ENCODE measurements at places on chromosomes 1 and 21.
A peak's percentile ranks its signal among the peaks of the same experiment; 100 is the strongest.

DNA sequence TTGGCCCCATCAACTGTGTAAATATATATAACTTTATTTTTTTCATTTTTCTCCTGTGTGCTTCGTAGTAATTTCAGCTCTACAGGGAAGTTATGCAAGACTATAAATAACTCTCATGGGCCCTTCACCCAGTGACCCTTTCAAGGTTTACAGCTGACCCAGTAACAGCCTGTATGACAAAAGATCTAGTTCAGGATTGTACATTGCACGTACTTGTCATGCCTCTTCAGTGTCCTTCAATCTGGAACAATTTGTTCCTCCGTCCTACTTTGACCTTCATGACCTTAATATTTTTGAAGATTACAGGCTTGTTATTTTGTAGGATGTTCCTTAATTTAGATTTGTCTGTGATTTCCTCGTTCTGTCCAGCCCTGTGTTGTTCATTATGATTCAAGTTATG is 40.5 kb downstream of the BRINP2 start:
- peak; percentile 40 for DNase-seq

GRCh38 chr1:14812189-14812588 is 213.7 kb downstream of the KAZN start:
- DNase-seq: no peak

DNA sequence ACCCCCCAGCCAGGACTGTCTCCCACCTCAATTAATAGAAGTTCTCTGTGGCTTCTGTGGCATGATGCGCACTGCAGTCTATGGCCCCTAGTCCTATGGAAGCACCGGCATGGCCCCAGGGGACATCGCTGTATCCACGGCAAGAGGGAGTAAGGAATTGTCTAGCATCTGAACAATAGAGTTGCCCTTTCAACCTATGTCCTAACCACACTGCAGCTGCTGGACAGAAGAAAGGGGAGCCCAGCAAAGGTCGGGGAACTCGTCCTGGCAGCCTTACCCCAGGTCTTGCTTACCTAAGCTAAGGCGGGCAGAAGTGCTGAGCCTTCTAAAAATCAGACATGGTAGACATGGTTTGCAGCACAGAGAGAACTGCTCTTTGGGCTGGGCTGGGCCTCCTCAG is 103.3 kb upstream of the EDN2 start:
- DNase-seq: no peak

GRCh38 chr1:84743896-84744295 is 53.6 kb upstream of the SSX2IP start:
- no peak for DNase-seq

- DNase-seq: peak; percentile 76
Measured at GRCh38 chr21:27505516-27505915, 538.6 kb upstream of the ADAMTS5 start.

- no peak for DNase-seq
Measured at GRCh38 chr1:69404486-69404885, 163.2 kb upstream of the LRRC7 start.

GRCh38 chr1:26602378-26602959 is 72.9 kb downstream of the RPS6KA1 start:
- DNase-seq: peak; percentile 48

GRCh38 chr1:223774134-223774814 is 61.9 kb downstream of the CAPN2 start:
- no peak for DNase-seq

- peak; percentile 31 for DNase-seq
Measured at GRCh38 chr1:119968068-119968492, 71.8 kb upstream of the ADAM30 start.

DNA sequence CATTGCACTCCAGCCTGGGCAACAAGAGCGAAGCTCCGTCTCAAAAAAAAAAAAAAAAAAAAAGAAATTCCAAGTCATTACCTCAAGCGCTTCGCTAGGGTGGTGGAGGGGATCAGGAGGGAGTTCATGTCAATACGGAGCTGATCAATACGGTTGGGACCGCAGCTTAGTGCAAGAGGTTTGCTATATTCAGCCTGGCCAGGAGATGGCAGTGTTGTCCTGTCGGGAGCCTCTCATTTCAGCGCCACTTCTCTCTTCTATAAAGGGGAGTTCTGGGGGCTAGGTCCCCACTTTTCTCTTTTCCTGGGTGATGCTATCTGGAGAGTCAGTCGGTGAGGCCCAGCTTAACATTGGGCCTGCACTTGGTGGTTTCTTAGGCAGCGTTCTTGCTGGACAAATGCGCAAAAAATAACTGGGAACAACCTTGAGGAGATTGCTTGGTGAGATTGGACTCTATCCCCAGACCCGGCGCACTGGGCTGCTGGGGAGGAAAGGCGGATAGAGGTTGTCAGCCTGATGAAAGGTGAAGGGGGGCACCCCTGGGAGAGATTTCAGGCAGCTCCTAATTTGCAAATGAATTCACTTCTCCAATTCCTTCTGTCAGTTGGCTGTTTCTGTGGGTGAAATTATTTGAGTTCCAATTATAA is 40.4 kb downstream of the KIAA0040 start:
- DNase-seq: peak; percentile 35

DNA sequence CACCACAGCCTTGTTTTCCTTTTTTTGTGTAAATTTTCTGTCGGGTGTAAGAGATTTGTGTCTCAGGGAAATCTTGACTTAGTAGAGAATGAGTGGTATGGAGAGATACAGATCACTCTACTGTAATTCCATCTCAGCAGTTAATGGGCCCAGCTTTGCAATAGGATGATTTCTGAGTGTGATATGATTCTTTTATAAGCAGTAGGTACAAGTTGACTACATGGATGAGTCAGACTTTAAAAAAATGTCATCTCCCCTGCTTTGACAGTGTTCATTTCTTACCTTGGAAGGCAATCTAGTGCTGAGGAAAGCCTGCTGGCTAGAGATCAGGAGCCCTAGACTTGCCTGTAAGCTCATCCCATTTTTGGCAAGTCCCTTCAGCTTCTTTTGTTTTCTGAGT is 261.9 kb downstream of the RYR2 start:
- no peak for DNase-seq

DNA sequence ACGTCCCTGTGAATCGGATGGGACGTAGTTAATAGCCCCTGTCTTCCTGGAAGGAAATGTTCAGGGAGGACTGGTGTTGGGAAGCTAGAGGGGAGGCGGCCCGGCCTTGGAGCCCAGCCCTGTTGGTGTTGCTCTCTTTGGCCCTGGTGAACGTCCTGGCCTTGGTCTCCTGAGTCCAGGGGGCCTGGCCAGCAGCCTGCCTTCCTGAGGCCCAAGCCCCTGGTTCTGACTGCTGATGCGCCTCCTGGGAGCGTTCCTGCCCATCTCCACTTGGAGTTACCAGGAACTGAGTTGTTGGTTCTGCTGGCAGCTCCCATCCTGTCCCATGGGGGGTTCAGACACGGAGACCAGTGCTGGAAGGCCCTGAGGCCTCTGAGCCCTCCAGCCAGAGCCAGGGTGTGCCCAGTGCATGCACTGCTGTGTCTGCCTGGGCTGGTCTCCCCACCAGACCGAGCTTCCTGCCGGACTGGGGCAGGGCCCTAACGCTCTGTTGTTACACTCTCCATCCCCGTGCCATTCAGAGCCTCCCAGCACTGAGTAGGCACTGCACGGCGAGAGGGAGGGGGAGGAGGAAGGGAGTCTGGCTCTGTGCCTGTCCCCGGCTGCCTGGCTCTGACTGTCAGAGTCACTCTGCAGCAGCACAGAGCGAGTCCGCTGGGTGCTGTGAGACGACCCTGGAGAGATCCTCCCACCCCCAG is 382.5 kb upstream of the VAMP3 start:
- no peak for DNase-seq

DNA sequence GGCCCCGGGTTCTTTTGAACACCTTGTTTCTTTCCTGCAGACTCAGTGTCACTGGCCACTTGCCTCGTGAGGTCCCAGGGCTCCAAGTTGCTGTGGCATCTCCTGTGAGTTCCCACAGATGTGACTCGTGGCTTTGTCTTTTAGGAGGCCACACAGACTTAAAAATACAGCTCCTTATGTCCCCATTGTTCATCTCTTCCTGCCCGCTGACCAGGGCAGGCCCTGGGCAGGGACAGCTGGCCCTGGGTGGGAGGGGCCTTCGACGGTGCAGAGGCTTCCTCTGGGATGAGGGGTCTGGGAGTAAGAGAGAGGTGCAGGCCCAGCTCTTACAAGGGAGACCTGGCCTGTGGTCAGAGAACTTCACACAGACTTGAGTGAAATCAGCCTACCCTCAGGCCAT is 15.6 kb downstream of the LDLRAP1 start:
- DNase-seq: no peak

GRCh38 chr1:204880906-204881305 is 10.2 kb downstream of the NFASC start:
- no peak for DNase-seq

DNA sequence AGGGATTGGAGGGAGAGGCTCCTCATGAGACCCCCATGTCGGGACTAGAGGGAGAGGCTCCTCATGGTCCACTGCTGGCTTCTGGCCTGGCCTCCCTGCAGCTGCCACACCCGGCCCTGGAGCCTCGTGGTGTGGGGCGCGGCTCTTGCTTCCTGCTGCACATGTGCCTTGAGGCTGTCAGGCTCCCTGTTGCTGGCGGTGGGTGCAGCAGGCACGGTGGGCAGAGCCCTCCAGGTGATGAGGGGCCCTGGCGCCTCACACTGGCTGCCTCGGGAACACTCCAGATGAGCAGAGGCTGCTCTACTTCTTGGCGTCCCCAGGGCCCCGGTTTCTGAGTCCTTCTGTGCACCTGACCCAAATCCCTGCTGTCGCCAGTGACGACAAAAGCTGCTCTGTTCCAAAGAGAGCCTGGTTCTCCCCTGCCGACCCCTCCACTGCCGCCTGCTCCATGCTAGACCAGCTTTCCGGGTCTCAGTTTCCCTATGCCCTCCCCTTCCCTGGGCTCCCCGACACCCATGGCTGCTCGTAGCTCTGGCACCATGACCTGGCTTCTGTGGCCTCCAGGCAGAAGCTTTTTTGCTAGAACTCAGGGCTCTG is 9.7 kb upstream of the ATAD3B start:
- DNase-seq: no peak

GRCh38 chr1:110554871-110555801 is 36.2 kb upstream of the KCNA10 start:
- no peak for DNase-seq

DNA sequence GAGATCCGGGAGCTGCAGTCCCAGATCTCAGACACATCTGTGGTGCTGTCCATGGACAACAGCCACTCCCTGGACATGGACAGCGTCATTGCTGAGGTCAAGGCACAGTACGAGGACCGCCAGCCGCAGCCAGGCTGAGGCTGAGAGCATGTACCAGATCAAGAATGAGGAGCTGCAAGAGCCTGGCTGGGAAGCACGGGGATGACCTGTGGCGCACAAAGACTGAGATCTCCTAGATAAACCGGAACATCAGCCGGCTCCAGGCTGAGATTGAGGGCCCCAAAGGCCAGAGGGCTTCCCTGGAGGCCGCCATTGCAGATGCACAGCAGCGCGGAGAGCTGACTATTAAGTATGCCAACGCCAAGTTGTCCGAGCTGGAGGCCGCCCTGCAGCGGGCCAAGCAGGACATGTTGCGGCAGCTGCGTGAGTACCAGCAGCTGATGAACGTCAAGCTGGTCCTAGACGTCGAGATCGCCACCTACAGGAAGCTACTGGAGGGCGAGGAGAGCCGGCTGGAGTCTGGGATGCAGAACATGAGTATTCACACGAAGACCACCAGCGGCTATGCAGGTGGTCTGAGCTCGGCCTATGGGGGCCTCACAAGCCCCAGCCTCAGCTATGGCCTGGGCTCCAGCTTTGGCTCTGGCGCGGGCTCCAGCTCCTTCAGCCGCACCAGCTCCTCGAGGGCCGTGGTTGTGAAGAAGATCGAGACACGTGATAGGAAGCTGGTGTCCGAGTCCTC is 25.5 kb downstream of the ETV3L start:
- peak; percentile 56 for DNase-seq

DNA sequence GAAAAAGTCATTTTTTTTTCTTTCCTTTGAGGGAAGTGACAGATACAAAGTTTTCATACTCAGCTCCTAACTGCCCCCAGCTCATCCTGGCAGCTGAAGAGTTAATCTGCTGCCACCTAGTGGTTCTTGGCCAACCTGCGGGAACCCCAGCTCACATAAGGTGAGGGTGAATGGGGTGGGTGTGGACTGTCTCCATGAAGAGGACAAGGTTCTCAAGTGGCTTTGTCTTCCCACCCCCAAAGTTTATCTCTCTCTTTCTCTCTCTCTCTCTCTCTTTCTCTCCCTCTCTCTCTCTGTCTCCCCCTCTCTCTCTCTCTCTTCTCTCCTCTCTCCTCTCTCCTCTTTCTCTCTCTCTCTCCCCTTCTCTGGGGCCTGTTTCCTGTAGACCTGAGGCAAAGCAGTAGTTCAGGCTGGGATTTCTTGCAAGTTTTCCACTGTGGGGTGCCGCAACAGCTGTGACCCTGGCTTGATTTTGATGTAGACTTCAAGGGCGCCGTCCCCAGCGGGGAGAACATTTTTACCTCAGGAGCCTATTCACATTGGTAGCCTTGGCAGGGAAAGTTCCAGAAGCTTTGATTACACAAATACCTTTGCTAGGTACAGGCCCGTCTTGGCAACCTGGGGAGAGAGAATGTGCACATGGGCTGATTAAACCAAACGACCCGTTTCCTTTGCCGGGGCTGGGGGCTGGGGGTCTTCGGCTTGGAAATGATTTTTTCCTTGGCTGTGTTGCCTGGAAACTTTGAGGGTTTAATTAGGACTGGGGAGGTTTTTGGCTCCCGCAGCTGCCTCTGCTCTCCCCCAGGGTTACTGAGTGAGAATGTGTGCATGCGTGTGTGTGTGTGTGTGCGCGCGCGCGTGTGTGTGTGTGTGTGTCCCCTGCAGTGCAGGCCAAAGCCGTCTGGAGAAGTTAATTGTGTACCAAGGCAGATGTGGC is 135.9 kb downstream of the TM2D1 start:
- DNase-seq: peak; percentile 42

DNA sequence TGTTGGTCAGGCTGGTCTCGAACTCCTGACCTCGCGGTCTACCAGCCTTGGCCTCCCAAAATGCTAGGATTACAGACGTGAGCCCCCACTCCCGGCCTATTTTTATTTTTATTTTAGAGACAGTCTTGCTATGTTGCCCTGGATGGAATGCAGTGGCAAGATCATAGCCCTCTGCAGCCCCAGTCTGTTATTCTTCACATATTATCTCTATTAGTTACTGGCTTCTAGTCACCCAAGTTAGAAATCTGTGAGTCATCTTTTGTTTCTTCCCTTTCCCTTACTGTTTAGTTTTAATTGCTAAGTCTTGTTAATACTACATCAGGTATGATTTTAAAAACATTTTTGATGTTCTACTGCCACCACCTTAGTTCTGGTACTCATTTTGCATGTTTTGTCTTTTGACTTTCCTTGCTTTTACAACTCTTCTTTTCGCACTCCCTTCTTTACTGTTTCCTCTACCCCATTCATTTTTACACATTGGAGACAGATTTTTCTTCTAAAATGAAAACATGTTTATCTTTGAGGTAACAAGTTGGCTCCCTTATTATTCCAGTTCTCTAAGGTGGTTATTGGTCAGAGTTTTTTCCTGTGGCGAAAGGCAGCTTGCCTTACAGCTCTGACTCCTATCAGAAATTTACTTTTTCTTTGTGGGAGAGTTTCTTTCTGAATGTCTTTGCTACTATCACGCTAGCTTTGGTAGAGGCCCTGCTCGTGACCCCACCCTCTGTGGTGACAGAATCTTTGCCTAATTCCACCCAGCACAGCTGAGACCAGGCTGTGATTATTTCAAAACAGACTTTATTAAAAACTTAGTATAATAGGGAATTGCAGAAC is 19.5 kb downstream of the ZMYM4 start:
- DNase-seq: peak; percentile 77

- DNase-seq: no peak
Measured at GRCh38 chr1:154910851-154911250, 25.7 kb downstream of the PMVK start.

- DNase-seq: peak; percentile 91
Measured at GRCh38 chr1:61079898-61080336, 2.4 kb upstream of the NFIA start.
